Left hindlimb (tissue), 1 donor: ENCODE measurements at places on chromosomes 2 and 18.

- DNase-seq, result no peak
Measured at GRCh38 chr2:234564699-234565098, 67.8 kb upstream of the ARL4C start.

DNA sequence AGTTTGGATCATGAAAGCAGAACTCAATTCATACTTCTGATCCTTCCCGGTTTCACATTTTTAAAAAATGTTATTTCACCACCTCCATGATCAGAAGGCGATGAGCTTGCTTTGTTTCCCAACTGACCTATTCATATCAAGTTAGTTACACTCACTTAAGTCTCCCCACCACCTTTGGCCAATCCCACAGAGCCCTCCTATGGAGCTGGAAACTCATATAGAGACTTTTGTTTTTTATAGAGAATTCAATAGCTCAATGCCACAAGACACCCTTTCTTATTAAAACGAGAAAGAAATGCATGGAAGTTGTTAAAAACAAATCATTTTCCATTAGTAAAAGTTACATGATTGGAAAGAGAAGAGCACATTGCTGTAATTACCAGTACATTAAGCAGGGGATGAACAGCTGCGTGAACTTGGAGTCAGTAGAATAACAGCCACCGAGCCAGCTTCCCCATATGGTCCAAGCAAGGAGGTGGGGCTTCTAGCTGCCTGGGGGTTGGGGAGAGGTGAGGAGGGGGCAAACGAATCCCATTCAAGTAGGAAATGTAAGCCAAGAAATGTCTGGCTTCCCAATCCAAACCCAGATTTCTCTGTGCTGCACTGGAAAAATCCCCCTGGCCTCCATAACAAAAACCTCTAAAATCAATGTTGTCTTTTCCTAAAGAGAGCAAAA lies 614.5 kb downstream of the IRS1 start:
- peak; percentile 87 for DNase-seq

DNA sequence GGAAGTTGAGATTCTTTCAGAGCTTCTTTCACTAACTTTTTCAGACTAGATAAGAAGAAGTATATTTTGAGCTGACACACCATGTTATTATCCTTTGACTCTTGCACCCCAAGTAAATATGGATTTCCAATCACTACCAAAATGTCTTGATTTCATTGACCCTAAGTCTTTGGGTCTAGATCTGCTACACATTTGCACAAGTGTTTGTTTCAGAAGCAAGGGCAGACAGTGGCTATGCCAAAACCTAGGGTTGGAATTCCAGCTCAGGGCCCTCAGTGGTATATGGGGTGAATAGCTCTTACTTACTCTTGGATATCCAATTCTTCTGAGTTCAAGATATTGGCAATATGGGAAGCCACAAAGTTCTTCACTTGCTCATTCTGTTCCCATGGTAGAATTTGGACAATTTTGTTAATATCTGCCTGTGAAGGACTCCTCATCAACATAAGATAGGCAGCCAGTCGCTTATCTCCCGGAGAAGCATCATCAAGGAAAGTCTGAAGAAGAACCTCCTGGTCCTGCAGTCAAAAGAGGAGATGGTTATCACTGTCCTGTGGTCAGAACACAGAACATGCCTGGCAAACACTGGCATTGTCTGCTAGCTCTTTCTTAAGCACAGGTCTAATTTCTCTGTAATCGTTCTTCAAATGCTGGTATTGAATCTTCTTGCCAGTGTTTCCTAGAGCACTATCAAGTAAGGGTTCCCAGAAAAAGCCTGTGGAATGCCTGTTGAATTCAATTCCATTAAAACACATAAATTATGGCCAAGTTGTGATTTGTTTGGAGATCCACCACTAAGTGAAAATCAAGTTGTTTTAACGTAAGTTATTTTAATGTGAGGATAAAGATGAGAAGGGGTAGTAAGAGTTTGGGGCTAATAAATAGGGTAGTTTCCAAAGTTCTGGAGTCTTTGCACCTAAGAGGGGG lies 15.6 kb downstream of the APOB start:
- no peak for DNase-seq

DNA sequence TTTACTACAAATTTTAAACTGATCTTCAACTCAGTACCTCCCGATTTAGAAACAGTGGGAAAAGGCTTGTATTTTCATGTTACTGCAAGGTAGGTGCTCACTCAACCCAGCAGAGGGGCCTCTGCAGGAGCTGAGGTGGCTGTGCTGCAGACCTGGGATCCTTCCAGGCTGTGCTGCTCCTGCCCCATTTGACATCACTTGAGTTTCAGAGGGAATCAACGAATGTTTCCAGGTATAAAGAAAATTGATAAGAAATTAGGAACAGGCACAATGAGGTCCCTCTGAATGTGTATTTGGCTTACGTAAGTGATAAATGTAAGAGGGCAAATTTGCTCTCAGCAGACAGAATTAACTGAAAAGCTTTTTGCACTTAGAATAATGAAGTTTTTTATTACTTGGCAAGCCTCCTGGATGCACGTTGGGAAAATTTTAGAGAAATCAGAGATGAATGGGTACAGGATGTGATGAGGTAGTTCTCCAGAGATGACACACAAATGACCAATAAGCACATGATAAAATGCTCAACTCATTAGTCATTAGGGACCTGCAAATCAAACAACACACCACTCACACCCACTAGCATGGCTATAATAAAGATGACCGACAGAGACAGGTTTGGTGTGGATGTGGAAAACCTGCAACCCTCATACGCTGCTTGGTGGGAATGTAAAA lies 114.0 kb downstream of the NOL10 start:
- DNase-seq, result no peak

GRCh38 chr2:134706587-134707329 lies 12.0 kb downstream of the TMEM163 start:
- no peak for DNase-seq

- peak; percentile 31 for DNase-seq
Measured at GRCh38 chr18:79405019-79405780, 9.5 kb downstream of the NFATC1 start.

- no peak for DNase-seq
Measured at GRCh38 chr2:161046876-161047275, 113.4 kb upstream of the TANK start.

DNA sequence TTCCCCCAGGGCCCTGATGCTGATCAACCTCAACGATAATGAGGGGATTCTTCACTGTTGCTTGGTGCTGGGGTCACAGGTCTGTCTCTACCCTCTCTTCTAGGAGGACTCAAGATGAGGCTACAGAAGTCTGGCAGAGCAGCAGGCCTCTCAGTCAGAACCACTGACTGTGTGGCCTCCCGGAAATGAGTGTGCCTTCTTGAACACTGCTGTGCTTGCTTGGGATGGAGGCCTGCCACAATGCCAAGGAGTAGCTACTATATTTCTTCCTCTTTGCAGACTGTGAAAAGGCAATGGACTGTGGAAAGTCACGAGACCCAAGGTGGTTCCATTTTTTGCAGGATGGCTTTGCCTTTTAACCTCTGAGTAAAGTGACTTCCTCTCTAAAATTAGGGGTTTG lies 5.8 kb upstream of the HOXD1 start:
- no peak for DNase-seq

- DNase-seq, result no peak
Measured at GRCh38 chr18:48300463-48300961, 108.7 kb downstream of the ZBTB7C start.
